Activated CD4-positive, alpha-beta T cell treated with anti-CD3 and anti-CD28 coated beads, Interleukin-2, amount 50 U/mL, for 4 hours (primary cell): ENCODE measurements at places on chromosomes 3 and 15.

DNA sequence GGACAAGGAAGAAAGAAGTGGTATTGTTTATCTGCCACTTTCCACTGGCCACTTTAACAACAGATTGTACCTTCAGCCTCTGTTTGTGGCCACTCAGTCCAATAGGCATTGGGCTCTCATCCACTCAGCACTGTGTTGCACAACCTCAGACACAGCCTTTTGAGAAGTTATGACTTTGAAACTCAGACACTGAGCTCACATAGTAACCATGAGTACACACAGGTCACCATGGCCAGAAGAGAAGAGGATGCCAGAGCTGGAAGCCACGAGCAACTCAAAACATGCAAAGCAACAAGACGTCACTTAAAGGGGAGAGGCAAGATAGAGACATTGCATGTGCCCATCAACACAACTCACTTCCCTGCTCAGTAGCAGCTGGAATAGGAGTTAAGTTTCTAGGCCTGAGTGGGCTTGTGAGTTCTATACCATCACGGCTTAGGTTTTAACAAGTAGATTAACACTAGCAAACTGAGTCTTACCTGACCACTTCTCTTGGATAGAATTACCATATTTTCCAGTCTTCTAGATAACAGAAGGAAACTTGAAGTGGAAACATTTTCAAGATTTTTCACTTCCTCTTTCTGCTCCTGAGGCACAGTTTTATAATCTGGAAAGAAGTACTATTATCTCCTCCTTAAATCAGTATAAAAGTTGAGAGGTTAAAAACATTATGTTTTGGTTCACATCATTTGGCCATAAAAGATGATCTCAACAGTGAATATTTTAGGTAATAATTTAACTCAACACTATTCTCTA lies 103.5 kb downstream of the IMPG2 start:
- no peak for DNase-seq

DNA sequence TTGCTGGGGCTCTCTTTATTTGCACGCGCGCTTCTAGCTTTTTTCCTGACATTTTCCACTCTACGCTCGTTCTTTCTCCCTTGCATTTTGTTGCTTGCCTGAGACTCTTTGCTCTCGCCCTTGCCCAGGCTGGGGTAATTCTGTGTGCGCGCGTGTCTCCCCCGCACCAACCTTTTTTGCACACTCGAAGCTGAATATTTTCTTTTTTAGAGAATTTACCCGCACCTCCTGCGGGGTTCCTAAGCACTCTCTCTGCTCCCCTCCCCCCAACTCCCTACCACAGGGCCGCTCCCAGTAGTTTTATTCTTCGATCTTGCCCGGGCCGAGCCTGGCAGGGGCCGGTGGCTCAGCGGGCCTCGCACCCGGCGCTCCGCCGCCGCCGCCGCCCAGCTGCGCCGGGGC lies 732 bp downstream of the FAM43A start:
- DNase-seq, result no peak

- no peak for DNase-seq
Observed at GRCh38 chr3:128319741-128320141, 146.9 kb downstream of the DNAJB8 start.

GRCh38 chr3:74564560-74564959 lies 49.9 kb downstream of the CNTN3 start:
- no peak for DNase-seq

DNA sequence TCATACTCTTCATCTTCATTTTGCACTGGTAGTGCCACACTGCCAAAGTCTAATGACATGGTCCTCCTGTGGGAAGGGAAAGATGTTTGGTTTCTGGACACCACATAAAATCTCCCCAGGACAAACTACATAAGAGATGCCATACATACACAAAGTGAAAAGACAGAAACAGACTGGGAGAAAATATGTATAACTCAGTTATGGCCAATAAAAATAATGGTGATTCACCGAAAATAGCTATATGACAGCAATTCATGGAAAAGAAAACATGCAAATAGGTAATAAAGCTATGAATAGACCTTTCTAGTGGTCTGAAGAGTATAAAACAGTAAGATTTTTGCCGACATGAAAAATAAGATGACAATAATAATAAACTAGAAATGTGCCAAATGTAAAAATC lies 5.3 kb downstream of the CEP152 start:
- no peak for DNase-seq

- no peak for DNase-seq
Observed at GRCh38 chr15:44716983-44717602, 5.8 kb downstream of the B2M start.

DNA sequence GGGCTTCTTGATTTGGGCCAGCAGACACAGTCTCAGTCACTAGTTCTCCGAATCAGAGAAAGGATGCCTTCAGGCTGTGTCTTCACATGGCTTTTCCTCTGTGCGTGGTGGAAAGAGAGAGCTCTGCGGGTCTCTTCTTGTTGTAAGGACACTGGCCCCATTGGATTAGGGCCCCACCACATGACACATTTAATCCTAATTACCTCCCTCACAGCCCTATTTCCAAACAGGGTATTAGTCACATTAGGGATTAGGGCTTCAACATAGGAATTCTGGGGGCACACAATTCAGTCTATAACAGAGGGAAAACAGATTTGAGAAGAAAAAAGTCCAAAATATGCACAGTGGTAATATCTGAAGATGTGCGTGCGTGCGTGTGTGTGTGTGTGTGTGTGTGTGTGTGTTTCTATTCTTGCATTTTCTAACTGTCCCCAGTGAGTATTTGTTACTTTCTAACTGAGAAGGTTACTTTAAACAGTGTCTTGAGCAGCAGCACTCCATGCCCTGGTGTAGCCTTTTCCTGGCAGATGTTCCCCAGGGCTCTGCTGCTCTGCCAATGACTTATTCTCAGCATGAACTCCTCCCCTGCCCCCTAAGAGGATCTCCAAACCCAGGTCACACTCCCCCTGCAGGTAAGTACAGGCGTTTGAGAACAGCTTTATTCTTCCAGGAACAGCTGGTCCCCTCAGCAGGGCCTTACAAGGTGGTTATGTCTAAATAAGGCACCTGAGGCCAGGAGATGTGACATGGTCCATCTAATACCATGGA lies 72.9 kb downstream of the RPL39L start:
- DNase-seq, result peak; percentile 50

- no peak for DNase-seq
Observed at GRCh38 chr3:112718516-112718915, 77.6 kb upstream of the CCDC80 start.

DNA sequence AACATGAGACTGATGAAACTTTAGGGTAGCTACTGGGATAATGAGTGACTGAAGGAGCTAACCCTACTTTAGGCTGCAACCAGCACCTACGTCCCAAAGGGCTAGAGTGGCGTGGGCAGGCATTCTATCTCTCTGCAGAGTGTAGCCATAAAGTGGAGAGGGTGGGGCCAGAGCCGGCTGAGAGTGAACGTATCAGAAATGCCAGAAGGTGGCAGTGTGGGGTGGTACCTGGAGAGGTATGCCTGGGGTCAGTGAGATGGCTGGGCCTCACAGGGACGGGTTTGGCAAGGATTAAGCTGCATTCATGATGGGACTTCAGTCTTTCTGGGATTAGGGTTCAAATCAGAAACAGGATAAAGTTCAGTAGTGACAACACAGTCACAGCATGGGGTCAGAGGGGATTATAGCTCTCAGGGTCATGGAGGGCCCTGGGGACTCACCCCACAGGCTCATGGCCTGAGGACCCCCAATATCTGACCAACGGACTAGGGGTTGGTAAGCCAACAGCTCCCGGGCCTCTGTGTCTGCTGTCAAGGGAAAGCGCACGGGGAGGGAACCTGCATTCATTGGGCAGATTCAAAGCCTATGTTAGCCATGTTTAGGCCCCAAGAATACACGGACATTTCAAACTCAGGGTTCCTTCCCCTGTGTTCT lies 86.5 kb upstream of the FOXB1 start:
- peak; percentile 61 for DNase-seq

- DNase-seq, result no peak
Observed at GRCh38 chr3:111819927-111820326, 39.1 kb upstream of the PHLDB2 start.

- DNase-seq, result no peak
Observed at GRCh38 chr3:38623539-38623938, 25.9 kb downstream of the SCN5A start.

DNA sequence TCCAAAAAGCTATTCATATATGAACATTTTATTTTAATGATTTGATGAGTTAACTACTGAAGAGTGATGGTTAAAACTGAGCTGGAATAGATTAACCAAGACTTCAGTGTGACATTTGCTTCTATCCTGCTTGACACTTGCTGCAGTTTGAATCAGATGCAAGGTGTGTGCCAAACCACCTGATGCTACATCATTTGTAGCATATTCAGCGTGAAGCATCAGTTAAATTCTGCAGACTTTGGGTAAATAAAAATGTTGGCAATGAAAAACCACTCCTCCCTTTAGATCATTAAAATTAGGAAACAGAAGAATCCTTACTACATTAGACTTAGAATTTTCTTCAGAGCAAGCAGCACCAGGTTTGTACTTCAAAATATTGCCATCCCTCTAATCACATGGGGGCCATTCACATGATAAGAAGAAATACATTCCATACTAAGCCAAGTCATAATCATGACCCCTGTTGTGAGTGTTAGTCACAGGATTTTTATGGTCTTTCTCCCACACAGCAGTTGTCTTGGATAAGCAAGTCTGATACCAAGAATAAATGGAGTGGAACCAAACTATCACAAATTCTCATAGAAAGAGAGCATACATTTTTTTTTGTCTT lies 160.7 kb upstream of the TNIK start:
- no peak for DNase-seq

GRCh38 chr3:49255718-49256511 lies 21.1 kb downstream of the C3orf62 start:
- DNase-seq, result no peak

DNA sequence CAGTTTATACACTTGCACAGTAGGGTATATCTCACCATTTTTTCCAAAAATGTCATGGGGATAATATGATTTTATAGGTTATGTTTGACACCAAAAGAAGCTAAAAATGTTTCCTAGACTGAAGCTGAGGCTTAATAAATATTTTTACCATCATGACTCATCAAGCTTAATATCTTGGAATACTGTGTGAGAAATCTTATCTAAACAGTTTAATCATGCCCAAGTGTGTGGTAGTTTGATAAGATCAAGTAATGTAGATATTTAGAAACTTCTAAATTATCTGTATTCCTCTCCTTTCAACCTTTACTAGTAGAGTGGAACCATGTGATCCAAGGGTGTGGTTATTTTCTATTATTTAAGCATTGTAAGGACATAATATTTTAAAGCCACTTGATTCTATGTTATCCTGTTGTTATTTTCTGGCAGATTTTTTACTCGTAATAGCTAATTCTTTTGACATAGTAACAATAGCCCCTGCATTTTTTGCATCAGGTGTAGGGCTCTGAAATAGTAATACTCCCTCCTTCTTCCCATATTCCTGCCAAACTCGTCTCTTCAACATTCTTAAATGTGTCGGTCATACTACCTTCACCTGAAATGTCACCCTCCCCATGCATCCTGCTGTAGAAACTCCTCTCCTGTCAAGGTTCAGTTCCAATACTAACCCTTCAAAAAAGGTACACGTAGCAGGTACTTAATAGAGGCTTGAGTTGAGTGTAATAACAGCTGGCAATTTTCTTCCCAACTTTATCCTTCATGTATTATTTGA lies 729.6 kb downstream of the NLGN1 start:
- no peak for DNase-seq

DNA sequence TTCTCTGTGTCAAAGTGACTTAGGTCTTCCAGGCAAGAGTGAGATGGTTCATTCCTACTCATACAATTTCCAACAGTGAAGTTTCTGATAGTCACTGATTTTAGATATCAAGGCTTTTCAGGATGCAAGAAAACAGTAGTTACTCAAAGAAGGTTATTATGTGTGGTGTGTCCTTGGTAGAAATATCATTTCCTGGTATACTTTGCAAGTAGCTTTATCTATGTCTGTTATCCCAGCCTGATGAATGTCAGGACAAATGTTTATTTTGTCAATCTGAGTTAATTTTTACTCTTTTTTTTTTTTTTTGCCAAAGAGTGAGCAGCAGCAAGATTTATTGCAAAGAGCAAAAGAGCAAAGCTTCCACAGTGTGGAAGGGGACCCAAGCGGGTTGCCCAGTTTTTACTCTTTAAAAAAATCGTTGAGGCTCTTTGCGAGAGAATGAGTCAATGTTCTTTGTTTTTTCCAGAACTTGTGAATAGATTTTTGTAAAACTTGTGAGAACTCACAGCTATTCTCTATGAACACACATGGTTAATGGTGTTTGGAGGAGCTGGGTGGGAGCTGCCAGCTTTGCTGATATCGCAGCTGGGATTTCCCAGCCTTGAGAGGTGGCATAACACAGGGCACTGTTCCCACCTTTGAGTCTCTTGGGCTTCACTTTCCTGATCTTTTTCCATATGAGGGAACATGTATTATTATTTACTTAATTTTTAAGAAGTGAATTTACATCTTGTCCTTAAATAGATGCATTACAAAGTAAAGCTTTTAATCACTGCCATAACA lies 51.9 kb downstream of the SV2B start:
- no peak for DNase-seq

DNA sequence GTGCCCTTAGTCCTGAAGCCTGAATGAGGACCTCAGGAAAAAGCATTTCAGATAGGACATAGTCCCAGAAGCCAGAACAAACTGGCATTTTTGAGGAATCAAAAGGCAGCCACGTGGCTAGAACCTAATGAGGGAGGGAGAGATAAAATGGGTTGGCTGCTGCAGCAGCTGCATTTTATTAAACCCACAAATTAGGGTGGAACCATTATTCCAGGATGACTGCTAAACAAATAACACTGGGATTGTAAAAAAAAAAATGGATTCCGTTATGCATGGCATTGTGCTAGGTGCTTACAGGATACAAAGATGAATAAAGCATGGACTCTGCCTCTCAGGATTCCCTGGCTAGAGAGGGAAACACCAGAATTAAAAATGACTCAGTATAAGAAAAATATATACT lies 141.5 kb downstream of the SATB1 start:
- DNase-seq, result no peak

DNA sequence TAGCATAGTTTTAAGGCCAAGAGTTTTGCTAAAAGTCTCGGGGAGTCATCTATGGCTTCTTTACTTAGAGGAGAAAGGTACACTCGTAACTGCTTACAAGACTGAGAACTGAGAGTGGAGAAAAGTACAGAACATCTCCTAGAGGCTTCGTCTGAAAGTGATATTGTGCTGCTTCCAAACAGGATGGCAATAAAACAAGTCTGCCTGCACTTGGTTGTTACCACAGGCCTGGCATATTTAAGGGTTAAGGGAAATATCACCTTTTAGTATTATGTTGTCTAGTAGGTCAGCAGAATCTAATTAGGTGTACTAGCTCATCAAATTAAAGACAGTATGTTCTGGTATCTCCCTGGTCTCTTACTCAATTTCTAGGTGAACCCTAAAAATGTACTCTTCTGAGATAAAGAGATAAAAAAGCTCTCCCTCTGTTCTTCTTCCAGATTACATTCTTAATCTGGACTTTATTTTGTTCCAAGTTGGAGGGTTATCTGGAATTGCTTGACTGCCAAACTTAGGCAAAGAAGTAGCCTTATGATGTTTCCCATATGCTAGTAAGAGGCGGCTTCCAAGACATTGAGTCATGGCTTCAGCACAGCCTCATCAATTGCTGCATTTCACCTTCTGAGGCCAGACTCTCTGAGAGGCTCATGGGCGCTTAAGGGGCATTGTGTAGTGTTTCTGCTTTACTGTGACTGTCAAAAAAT lies 181.3 kb downstream of the LSAMP start:
- no peak for DNase-seq

GRCh38 chr3:158777161-158777873 lies 24.5 kb upstream of the MFSD1 start:
- DNase-seq, result no peak
